Breast epithelium (tissue), 4 donors: ENCODE measurements at places on chromosomes 5 and 9. TPM values are rescaled to one million over a fixed set of nuclear protein-coding genes. Genes with fewer than 3 reads are reported as not detected.
A peak's percentile ranks its signal among the peaks of the same experiment; 100 is the strongest.

DNA sequence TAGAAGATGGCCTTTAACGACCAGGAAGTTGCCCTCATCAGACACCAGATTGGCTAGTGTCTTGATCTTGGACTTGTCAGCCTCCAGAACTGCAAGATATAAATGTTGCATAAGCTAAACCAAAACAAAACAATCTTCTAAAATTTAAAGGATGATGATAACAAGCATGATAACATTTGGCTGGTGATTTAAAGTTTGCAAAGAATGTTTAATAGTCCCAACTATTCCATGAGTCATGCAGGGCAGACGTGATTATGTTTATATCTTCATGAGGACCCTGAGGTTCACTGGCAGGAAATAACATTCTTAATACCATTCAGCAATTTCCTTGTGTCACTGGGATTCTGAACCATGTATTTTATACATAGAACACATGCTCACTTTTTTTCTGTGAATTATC is 319.8 kb downstream of the HCN1 start:
- H3K27ac ChIP-seq, result no peak overlapping the region
- H3K4me1 ChIP-seq, result no peaks in the 10 kb centered on the region
- no peak overlapping the region for H3K4me3 ChIP-seq
- no peaks in the 10 kb centered on the region for H3K36me3 ChIP-seq
- no peaks in the 10 kb centered on the region for H3K27me3 ChIP-seq

DNA sequence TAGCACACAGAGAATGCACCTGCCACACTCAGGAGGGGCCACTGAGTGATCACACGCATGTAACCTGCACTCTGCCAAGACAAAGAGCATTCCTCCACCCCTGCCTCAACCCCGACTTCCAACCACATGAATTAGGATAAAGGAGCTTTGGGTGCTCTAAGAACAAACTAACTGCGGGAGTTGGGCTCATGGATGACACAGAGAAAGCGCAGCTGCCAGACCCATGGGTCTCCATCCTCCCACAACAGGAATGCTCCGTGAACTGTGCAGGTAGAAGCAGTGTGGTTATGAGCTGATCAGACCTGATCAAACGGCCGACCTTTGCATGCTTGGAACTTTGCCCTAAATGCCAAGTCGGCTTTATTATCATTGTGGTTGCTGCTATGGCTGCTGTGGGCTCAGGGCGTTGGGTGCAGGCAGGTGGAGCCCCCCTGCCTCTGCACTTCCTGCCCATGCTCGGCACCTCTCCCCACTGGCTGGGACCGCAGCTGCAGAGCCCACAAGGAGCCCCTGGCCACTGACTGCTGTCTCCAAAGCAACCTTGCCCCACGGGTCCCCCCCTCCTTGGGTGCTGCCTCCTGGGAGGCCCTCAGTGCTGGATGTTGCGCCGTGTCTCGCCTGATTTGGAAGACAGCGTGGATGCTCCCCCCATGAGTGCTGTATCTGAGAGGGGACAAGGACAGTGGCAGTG is 2.6 kb upstream of the SLC6A3 start:
- no peaks in the 10 kb centered on the region for H3K36me3 ChIP-seq
- no peak overlapping the region for H3K27ac ChIP-seq
- H3K4me1 ChIP-seq, result peaks cover 10% of the 10 kb centered on the region
- no peak for DNase-seq

DNA sequence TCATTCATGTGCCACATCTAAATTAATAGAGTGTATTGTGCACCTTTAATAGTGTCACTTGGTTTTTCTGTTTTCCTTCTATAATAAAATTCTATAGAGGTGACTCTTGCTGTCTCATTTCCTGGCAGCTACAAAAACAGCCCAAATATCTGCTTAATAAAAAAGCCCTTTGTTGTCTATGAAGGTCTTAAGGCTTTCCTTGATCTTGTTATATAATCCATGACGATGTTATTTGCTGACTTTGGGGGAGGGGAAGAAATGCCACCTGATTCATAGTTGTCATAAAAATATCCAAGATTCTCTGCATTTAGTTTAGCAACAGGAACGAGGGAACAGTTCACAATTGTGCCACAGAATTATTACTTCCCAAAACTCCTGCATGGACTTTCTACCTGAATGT is 31.3 kb downstream of the CPEB4 start:
- no peaks in the 10 kb centered on the region for H3K36me3 ChIP-seq
- no peak for DNase-seq
- no peak overlapping the region for H3K4me3 ChIP-seq
- peak overlapping the region; percentile 80 for H3K27ac ChIP-seq
- H3K4me1 ChIP-seq, result peaks cover 11% of the 10 kb centered on the region
- no peaks in the 10 kb centered on the region for H3K27me3 ChIP-seq

Gene SPATA31E1
- total RNA-seq, result not detected

Gene SLC1A1
- total RNA-seq, result 7.3 TPM

Gene PCDHGB2
- total RNA-seq, result 6.2 TPM
